ENCODE measurements at places on chromosomes 4 and X. TPM values are rescaled to one million over a fixed set of nuclear protein-coding genes. Genes with fewer than 3 reads are reported as not detected.
A peak's percentile ranks its signal among the peaks of the same experiment; 100 is the strongest.

GRCh38 chrX:1477801-1478458 lies 25.2 kb upstream of the ASMTL start:
- H3K27ac ChIP-seq = no peak overlapping the region
- no peak for DNase-seq
- H3K4me1 ChIP-seq = no peaks in the 10 kb centered on the region
- H3K4me3 ChIP-seq = no peak overlapping the region
- H3K27me3 ChIP-seq = no peaks in the 10 kb centered on the region

DNA sequence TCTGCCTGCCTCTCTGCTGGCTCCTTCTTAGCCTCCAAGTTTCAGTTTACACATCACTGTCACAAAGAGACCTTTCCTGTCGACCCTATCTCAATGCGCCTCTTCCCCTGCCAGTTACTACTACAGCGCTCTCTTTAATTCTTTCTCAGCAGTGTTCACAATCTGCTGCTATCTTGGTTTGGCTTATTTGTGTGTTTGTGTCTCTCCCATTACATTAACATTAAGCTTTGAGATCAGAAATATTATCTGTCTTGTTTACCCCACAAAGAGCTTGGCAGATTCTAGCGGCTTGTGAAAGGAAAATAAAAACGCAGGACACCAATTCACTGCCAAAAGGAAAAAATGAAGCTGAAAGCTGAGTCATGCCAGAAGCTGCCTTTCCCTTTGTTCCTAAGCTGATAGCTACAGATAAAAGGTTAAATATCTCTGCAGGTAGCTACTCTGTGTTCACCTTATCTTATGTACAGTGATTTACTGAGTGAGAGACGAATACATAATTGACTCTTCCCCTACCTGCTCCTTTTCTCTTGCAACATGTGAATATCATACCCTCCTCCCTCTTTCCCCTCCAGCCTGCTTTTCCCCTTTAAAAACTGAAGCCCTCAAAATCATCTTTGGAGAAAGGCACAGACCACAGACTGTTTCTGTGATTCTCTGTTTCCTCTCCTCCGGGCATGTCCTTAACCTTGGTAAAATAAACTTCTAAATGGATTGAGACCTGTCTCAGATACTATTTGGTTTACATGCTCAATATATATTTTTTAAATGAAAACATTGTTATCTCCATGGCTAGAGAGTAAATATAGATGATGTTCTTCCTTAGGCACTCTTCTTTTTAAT lies 19.3 kb upstream of the SLC9A7 start:
- H3K4me1 ChIP-seq = no peaks in the 10 kb centered on the region
- peak overlapping the region; percentile 45 for H3K27ac ChIP-seq
- no peak overlapping the region for H3K4me3 ChIP-seq
- DNase-seq = no peak
- H3K36me3 ChIP-seq = no peaks in the 10 kb centered on the region
- no peaks in the 10 kb centered on the region for H3K27me3 ChIP-seq

- no peak overlapping the region for H3K27ac ChIP-seq
- no peaks in the 10 kb centered on the region for H3K36me3 ChIP-seq
- DNase-seq = no peak
- no peaks in the 10 kb centered on the region for H3K4me1 ChIP-seq
- no peak overlapping the region for H3K4me3 ChIP-seq
Observed at GRCh38 chr4:137267024-137267423, 265.3 kb downstream of the PCDH18 start.

- no peaks in the 10 kb centered on the region for H3K36me3 ChIP-seq
- no peak overlapping the region for H3K4me3 ChIP-seq
- no peaks in the 10 kb centered on the region for H3K27me3 ChIP-seq
- no peaks in the 10 kb centered on the region for H3K4me1 ChIP-seq
Observed at GRCh38 chrX:108285918-108286317, 152.3 kb downstream of the COL4A6 start.

GRCh38 chr4:71713611-71714203 lies 70.2 kb downstream of the GC start:
- H3K27ac ChIP-seq = no peak overlapping the region
- H3K4me1 ChIP-seq = no peaks in the 10 kb centered on the region
- no peaks in the 10 kb centered on the region for H3K27me3 ChIP-seq

DNA sequence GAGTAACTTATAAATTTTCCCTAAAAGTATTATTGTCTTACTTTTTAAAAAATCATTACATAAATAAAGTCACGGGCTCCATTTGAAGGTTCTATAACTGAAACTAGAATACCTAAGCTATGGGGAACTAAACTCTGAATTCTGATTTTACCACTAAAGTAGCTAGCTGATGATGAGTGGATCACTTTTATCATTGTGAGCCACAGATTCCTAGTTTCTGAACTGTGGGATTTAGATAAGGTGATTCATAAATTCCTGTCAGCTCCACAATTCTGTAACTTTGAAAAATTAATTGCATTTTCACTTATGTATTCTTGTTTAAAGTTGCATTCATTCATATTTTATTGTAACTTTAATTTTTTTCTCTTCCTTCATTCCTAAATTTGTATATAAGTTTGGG lies 540.9 kb downstream of the GBA3 start:
- H3K27me3 ChIP-seq = no peaks in the 10 kb centered on the region
- no peak overlapping the region for H3K4me3 ChIP-seq
- H3K4me1 ChIP-seq = peaks cover 29% of the 10 kb centered on the region
- DNase-seq = no peak
- no peaks in the 10 kb centered on the region for H3K36me3 ChIP-seq

Gene SMR3B
- not detected for total RNA-seq

Gene ATP11C
- total RNA-seq = 8.5 TPM

Gene SNX25
- 11.4 TPM for total RNA-seq

Gene TGIF2LX
- not detected for total RNA-seq

Gene GSPT2
- total RNA-seq = 1.5 TPM

Gene OPRPN
- not detected for total RNA-seq

All from gastrocnemius medialis (tissue), 4 donors.